ENCODE measurements at places on chromosomes 4 and X.

DNA sequence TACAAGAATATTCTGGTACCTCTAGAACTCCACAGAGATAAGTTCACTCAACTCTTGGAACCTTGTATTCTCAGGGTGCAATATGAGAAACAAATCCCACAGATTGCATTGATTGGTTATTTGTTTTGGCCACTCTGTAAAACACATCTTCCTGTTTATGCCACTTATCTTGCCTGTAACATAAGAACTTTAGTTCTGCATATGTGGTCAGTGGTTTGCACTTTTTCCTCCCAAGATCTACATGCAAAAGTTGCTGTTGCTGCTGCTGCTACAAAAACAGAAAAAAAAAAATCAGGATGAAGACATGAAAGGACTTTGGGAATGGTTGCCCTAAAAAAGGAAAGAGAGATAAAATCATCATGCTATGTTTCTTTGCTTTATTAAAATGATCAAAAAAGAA, 9.6 kb downstream of the ODAPH start:
- DNase-seq, result no peak

DNA sequence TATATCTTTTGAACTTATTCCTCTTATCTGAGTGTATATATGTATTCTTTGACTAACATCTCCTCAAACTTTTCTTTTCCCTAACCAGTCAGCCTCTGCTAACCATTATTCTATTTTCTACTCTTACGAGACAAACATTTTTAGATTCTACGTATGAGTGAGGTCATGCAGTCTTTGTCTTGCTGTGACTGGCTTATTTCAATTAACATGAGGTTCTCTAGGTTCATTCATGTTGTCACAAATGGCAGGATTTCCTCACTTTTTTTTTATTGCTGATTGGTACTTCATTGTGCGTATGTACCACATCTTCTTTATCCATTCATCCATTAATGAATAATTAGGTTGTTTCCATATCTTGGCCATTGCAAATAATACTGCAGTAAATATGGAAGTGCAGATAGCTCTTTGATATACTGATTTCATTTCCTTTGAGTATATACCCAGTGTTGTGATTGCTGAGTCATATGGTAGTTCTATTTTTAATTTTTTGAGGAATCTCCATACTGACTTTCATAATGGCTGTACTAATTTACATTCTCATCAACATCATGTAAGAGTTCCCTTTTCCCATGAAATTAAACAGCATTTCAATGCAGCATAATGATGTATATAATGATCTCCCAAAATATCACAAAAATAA, 80.1 kb downstream of the HS3ST1 start:
- no peak for DNase-seq

DNA sequence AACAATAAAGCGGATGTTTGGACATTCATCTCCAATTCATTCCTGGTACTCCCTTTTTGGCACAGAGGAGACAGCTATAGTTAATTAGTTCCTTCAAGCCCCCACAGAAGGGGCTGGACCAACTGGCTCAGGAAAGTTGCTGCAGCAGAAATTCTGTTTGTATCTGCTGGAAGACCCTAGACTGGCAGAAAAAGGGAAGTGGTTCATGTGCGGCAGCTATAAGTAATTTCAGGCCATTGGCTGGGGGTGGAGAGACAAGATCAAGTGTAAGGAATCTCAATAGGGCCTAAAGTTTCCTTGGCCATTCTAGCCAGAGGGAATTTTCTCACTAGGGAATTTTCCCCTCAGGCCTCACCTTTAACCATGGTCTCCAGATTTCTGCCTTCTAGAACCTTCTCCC, 89.9 kb upstream of the DHX15 start:
- DNase-seq, result no peak

- DNase-seq, result no peak
Measured at GRCh38 chr4:37953620-37954293, 6.4 kb upstream of the PTTG2 start.

- peak; percentile 60 for DNase-seq
Measured at GRCh38 chr4:26028793-26029567, 115.0 kb downstream of the SMIM20 start.
